ENCODE measurements at places on chromosomes 6 and 20.
A peak's percentile ranks its signal among the peaks of the same experiment; 100 is the strongest.

DNA sequence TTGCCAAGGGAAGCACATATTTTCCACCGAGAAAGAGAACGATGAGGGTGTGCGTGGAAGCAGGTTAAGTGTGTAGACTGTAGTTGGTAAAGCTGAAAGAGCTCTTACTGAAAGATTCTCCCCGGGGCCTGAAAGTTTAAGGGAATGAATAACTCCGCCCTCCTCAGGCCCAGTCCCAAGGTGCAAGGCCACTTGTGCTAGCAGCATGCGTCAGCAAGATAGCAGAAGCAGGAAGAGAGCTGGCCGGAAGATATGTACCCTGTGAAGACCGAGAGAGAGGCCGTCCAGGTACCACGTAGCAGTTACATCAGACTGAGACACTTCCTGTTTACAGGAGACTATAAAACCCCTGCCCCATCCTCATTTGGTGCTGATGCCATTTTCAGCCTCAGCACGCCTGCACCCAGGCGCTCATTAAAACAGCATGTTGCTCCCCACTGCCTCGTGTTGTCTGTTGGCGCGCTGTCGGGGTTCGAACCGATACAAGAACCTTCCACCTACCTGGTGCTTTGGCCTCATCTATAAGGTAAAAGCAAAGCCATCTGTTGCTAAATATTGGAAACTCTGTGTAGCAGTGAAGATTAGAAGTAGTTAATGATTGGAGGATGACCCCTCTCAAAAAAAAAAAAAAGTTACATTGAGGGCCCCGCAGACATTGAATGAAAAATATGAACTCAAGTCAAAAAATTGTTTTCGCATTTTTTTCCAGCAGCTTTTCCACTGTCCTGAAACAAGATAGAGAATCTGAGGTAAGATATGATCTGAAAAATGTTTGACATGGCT lies 18.6 kb upstream of the FAM135A start:
- no peak for DNase-seq

- no peak for DNase-seq
Measured at GRCh38 chr6:140601021-140601808, 1226.8 kb upstream of the CITED2 start.

- no peak for DNase-seq
Measured at GRCh38 chr6:79868098-79868722, 79.1 kb downstream of the ELOVL4 start.

GRCh38 chr6:13495112-13495776 lies 7.8 kb upstream of the GFOD1 start:
- DNase-seq, result no peak

GRCh38 chr6:75317503-75318206 lies 33.1 kb upstream of the TMEM30A start:
- DNase-seq, result no peak

GRCh38 chr6:142374965-142375733 lies 73.3 kb downstream of the ADGRG6 start:
- no peak for DNase-seq

DNA sequence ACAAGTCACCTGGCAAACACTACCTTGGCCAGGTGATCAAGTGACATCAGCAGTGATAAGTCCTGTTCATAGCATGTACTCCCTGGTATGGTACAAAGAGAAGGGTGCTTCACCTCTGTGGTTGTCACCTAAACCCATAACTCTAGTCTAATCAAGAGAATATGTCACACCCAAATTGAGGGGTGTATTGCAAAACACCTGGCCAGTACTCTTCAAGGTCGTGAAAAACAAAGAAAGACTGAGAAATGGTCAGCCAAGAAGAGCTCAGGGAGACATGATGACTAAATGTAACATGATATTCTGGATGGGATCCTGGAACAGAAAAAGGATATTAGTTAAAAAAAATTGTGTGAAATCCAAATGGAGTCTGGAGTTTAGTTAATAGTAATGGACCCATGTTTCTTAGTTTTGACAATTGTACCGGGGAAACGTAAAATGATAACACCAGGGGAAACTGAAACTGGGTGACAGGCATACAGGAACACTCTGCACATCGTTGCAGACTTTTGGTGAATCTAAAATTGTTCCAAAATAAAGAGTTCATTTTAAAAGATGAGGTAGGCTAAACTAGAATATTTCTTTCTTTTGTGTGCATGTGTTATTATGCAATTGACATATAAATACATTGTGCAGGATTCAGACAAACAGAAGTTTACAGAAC lies 262.0 kb downstream of the CDC5L start:
- DNase-seq, result no peak

DNA sequence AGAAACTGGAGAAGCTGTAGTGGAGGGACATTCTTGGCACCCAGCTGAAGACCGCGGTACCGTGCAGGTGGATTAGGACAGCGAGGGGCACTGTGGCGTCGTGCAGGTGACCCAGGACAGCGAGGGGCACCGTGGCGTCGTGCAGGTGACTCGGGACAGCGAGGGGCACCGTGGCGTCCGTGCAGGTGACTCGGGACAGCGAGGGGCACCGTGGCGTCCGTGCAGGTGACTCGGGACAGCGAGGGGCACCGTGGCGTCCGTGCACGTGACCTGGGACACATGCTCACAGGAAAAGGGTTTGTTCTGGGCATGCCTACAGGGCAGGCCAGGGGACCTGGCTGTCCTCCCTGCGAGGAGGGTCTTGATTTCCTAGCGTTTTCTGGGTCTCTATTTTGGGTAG lies 29.2 kb upstream of the SMOC2 start:
- DNase-seq, result no peak

GRCh38 chr6:34949636-34950035 lies 60.6 kb downstream of the ANKS1A start:
- DNase-seq, result no peak

DNA sequence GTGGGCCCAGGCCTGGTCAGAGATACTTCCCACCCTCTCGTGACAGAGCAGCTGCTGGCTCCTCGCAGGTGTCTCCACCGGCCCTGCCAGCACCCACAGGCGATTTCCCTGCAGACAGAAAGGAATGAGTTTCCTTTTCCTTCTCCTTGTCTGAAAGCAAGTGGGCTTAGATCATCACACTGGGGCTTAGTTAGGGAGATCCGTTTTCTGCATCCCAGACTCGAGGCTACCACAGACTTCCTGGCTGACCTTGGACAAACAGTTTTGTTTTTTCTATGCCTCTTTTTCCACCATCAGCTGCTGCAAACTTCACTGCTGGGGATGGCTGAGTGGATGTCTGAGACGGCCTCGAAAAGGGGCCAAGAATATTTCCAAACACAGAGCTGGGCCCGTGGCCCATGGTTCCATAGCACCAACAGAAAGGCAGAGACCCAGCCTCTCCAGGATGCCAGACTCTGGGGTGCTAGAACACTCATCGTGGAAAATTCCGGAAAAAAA lies 86.5 kb downstream of the BANF2 start:
- DNase-seq, result no peak

GRCh38 chr6:28311139-28311823 lies 24.7 kb downstream of the ZSCAN31 start:
- DNase-seq, result no peak

DNA sequence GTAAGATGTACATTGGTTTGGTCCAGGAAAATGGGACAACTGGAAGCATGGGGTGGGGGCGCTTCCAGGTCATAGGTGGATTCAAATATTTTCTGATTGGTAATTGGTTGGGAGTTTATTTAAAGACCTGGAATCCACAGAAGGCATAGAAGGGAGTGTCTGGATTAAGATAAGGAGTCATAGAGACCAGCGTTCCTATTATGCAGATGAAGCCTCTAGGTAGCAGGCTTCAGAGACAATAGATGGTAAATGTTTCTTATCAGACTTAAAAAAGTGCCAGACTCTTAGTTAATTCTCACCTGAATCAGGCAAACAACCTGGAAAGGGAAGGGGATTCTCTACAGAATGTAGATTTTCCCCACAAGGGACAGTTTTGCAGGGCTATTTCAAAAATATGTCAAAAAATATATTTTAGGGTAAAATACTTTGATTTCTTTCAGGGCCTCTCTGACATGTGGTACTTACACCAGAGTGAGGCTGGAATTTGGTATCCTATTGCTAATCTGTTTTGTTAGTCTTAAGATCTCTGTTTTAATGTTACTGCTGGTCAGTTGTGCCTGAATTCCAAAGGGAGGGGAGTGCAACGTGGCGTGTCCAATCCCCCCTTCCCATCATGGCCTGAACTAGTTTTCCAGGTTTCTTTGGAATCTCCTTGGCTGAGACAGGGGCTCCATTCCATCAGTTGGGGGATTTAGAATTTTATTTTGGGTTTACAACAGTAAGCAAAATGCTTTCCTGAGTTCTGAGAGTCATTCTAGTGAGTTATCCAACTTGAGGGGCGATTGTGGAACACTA lies 25.1 kb downstream of the PIGT start:
- no peak for DNase-seq

DNA sequence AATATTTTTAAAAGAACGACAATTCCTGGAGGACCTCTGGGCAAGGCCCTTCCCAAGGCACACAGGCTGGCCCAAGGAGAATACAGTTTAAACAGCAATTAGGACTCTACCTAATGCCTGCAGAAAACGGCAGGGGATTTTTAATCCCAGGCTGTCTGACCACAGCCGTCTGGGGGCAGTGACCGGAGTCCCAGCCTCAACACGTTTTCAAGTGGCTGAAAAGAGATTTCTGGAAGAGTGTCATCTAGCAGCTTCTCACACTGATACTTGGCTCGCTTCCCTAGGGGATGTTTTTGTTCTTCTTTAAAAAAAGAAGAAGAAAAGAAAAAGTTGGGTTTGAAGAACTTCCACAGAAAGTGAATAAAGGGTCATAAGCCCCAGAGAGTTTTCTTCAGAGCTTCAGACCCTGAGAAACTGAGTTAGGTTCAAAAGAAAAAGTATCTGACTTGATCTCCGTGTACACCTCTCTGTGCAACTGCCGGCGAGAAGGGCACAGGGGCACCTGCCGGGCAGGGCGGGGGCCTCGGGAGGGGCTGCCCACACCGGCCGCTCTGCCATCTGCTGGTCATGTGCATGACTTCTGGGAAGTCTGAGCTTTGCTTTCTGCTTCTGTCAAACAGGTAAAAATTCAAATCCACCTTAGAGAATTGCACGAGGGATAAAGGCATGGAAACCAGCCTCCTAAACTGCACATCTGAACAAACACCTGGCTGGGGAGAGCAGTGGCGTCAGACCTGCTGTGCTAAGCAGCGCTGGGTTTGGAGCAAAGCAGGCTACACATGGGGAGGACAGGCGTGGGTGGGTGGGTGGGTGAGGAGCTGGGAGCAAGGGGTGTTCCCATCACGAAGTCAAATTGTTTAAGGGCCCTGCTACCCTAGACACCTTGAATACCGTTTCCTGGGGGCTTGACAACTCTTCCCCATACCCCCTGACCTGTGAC lies 33.0 kb downstream of the RRBP1 start:
- peak; percentile 16 for DNase-seq

DNA sequence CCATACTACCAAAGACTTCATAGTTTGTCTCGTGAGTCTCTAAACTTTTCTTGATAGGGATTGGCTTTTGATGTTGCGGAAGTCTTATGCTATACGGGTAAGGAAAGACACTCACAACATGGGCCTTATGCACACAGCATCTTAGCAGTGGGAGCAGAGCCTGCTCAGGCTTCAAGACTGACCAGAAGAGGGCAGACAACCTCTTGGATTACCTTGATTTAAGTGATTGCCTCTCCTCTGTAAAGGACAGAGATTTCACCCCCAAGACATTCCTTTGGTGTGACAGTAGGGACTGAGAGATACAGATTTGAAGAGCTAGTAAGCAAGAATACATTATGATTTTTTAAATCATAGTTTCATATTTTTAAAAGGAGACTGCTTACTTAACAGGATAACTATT lies 71.0 kb upstream of the SAMD3 start:
- no peak for DNase-seq

- no peak for DNase-seq
Measured at GRCh38 chr6:135906972-135907465, 55.5 kb downstream of the PDE7B start.

DNA sequence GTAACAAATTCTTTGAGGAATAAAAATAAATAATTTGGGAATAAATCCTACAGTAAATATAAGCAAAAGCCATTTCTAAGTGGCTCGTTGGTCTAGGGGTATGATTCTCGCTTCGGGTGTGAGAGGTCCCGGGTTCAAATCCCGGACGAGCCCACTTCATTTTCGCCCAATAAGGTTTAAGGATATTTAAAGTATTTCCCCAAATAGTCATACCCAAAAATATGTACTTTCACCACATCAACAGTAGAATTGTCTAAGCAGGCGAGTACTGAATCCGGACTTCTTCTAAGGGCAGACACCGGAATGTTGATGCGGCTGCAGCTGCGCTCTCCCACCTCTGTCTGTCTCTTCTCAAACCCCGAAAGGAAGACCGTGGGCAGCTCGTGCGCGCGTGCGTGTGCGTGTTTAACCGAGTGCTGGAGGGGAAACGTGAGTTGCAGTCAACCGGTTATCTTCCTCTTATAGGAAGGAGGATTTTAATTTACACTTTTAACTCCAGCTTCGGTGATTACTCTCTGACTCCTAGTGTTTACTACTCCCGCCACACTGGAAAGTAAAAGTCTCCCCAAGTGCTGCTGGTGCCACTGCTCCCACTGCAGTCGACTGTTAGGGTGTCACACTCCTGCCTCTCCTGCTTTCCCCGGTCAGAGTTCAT lies 155.7 kb upstream of the PRSS16 start:
- DNase-seq, result peak; percentile 28

- DNase-seq, result no peak
Measured at GRCh38 chr6:136030131-136030530, 178.6 kb downstream of the PDE7B start.

GRCh38 chr6:139597771-139598755 lies 223.6 kb upstream of the CITED2 start:
- no peak for DNase-seq

DNA sequence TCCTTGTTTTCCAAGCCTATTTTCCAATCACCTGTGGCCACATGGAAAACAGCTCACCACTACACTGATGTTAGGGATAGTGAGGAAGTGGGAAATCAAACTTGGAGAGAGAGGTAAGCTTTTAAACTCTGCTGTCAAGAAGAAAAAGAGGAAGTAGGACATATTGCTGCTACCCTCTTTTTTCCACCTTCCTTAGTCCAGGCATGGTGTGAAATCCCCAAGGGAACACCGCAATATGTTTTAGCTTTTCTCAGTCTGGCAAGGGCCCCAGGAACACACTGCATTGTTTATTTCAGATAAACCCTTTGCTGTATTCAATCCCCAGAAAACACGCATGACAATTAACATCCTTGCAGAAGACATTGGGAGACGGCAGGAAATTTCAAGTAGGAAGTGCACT lies 61.3 kb downstream of the HS3ST5 start:
- DNase-seq, result no peak

DNA sequence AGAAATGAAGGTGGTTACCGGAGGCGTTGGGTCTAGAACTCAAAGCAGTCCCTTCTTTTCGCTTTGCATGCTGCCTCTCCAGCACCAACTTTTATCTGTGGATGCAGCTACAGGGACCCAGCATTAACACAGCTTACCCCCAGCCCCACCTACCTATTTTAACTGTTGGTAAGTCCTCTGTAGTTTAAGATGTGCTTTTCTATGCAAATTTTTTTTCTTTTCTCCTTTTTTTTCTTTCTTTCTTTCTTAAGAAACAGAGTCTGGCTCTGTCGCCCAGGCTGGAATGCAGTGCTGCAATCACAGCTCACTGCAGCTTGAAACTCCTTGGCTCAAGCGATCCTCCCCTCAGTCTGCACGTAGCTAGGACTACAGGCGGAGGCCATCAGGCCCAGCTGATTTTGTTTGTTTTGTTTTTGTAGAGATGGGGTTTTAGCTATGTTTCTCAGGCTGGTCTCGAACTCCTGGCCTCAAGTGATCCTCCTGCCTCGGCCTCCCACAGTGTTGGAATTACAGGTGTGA lies 6.5 kb upstream of the USP45 start:
- DNase-seq, result no peak

GRCh38 chr6:113862112-113862511 lies 5.0 kb downstream of the MARCKS start:
- no peak for DNase-seq

All from stimulated activated CD4-positive, alpha-beta T cell treated with anti-CD3 and anti-CD28 coated beads, Interleukin-4, amount 100 ng/mL, for 4 hours (primary cell).